ENCODE measurements at places on chromosomes 3 and 15.
A peak's percentile ranks its signal among the peaks of the same experiment; 100 is the strongest.

GRCh38 chr3:123693584-123694190 lies 108.8 kb upstream of the HACD2 start:
- no peak for DNase-seq

GRCh38 chr3:65540666-65541065 lies 498.1 kb downstream of the MAGI1 start:
- DNase-seq = no peak

DNA sequence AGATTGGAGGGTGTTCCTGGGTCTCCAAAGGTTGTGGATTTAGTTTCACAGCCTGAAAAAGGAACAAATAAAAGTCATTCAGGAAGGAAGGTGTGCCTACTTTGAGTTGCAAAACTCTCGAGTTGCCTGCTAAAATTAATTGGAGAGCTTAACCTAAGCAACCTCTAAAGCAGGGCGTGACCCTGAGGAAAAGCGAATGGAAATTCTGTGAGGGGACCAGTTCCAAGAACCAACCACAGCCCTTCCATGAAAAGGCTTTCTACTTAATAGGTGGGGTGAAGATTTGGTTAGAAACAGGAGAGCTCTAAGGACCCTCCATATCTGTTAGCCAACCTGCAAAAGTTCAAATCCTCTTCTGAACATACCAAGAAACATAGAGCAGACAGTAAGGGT lies 1.5 kb downstream of the CD80 start:
- DNase-seq = no peak

DNA sequence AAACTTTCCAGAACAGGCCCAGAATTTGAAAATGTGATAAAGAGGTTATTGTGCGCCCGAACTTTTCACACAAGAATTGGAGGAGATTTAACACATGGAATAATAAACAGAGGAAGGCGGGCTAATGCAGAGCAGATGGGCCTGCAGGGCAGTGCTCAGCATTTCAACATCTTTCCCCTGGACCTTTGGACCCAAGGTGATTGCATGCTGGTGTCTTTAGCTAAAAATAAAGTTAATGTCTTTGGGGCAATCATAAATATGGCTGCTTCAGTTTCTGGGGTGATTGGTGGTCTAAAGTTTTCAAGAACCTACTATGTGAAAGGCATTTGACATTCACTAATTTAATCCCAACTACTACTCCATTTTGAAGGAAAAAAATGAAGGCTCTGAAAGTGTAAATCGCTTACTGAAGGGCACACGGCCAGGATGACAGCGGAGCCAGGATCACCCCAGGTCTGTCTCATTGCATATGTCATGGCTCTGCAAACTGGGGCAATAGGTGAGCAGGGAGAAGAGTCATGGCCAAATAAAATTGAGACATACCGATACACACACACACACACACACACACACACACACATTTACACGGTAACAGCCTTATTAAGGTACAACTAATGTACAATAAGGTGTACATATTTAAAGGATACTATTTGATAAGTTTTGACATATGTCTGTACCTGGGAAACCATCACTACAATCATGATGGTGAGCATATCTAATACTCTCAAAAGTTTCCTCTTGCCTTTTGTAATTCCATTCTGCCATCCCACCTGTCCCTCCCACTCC lies 243.1 kb upstream of the LRRFIP2 start:
- DNase-seq = no peak

DNA sequence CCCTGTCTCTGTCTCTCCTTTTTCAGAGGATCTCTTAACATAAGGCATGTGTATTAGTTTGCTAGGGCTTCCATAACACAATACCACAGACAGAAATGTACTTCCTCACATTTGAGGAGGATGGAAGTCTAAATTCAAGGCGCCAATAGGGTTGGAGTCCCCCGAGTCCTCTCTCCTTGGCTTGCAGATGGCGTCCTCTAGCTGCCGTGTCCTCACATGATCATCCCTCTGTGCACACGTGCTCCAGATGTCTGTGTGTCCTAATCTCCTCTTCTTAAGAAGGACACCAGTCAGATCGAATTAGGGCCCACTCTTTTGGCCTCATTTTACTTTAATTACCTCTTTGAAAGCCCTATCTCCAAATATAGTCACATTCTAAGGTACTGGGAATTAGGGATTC lies 23.0 kb upstream of the BFSP2 start:
- no peak for DNase-seq

DNA sequence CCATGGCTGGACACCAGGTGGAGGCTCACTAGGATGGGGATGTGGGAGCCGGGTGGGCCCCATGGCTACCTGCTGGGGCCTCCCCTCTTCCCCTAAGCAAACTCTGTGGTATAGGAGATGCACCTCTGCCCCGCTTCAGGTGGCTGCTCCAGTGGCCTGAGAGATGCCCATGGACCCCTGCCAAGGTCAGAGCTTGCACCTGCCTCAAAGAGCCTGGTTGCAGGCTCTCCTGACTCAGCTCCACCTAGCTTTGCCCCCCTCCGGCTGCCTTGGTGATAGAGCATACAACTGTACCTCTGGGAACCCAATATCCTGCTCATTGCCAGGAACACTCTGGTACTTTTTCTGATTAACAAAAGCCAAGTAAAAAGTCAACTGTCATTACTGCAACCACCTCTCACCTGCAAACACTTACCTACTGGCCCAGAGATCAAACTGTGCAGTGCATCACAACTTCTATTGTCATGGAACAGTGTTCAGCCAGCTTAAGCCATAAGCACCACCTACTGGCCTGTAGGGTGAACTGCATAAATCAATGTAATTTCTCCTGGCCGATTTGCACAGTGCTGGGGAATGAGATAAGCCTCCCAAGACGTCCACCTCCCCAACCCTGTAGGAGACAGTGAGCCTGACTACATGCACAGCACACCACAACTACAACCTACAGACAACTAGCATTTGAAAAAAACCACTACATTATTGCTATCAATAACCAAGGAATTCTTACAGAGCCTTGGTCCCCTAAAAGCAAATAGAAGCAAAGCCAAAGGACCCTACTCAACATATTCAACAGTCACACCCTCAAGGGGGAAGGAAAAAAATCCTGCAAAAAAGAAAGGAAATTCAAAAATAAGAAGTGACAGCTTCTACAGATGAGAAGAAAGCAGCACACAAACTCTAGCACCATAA lies 352.4 kb upstream of the ARHGEF26 start:
- peak; percentile 52 for DNase-seq

GRCh38 chr15:70023769-70024491 lies 73.8 kb downstream of the TLE3 start:
- DNase-seq = no peak

All from activated CD4-positive, alpha-beta T cell treated with anti-CD3 and anti-CD28 coated beads for 36 hours (primary cell).